D721Med (cell line): ENCODE measurements at places on chromosomes 1 and 21.

- DNase-seq, result no peak
Observed at GRCh38 chr1:14667651-14667984, 69.1 kb downstream of the KAZN start.

GRCh38 chr1:188660572-188660971 is 1817.1 kb downstream of the BRINP3 start:
- DNase-seq, result no peak

DNA sequence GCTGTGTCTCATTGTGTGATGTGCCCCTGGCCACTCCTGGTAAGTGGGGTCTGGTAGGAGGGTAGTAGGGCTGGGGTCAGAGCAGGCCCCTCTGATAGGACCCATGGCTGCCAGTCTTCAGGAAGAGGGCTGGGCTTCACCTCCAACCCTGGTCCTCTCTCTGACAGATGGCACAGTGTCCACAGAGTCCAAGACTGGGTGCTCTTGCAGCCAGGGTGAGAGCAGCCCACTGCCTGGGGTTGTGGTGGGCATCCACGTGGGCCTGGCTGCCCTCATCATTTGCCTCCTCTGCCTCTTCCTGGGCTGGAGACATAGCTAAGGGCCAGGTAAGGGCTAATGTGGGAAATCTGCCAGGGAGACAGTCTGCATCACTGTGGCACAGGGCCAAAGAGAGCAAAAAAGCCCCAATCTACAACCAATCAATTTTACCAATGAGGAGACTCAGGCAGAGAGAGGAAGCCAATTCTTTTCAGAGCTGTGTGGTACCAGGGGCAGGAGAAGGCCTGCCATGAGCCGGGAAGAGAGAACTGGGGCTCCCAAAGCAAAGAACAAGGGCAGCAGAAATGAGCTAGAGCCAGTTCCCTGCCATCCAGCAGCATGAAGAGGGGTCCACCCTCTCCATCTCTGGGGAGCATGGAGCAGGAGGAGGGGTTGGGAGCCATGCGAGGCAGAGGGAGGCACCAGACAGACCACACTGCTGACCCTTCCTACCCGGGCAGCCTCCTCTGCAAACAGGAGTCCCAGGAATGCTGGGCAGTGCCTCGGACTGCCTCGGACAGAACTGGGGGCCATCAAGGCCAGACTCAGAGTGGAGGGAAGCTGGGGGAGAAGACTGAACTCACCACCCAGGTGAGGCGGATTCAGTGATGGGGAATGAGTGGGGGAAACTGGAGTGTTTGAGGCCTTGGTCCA is 26.8 kb downstream of the SLC27A3 start:
- DNase-seq, result no peak

DNA sequence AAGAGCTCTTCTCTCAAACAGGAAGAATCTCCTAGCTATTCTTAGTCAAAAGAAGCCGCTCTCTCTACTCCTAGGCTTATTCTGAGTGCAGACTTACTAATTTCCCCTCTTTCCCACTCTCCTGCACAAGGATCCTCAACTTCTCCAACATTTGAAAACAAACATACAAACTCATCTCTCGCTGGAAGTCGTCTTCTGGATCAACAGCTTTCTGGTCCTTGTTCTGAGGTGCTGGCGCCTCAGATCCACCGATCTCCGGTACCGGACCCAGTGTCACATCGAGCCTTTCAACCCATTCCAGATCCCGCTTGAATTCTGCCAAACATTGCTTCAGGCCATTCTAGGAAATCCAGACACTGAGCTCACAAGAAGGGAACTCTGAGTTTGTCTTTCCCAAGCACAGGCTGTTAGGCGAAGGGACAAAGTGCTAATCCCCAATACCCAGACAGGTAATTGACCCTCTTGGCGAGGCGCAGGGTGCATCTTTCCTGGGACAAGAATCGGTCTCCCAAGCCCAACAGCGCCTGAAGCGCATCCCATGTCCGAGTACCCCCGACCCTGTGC is 696 bp downstream of the EBNA1BP2 start:
- no peak for DNase-seq

DNA sequence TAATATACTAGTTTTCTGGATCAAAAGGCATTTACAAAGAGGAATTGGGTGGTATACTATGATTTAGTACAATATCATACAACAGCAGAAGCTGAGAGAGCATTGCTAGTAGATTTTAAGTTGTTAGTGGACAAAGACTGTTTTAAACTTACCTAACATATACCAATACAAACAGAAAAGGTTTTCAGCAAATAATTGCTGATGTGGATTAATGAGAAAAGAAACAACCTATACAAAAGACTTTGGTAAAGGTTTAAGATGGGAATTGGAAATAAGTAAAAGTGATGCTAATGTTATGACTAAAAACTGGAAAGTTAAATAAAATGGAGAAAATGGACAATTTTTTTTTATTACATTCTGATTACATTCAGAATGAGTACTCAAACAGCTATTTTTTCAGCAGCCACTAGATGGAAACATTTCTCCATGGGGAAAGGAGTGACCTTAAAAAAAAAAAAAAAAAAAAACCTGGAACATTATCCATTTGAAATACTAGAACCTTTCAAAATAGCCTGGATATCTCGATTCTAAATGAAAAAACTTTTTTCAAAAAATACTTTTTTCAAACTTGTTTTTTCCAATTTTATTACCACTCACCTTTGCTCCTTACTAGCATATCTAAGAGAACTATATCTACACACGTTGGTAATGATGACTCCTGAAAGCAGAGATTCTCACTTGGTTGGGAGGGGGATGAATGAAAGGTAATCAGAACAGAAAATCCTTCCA is 55.4 kb downstream of the EPRS1 start:
- DNase-seq, result no peak

- DNase-seq, result peak; percentile 33
Observed at GRCh38 chr1:228226956-228227791, 19.3 kb downstream of the OBSCN start.

DNA sequence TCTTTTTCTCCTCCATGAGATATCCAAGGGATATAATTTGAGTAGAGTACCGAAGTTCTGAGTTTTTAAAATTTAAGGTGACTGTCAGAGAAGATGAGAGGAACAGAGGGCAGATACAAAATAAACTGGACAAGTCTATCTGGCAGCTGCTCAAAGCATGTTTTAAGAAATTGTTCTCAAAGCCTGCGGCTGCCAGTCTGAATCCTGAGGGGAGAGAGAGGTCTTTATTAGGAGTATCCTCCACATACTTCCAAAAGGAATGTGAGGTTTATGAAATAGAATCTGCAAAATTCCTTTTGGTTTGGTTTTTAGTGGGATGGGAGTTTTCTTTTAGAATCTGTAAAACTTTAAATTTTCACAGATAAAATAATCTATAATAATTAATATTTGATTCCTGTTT is 41.3 kb downstream of the TTC13 start:
- no peak for DNase-seq

DNA sequence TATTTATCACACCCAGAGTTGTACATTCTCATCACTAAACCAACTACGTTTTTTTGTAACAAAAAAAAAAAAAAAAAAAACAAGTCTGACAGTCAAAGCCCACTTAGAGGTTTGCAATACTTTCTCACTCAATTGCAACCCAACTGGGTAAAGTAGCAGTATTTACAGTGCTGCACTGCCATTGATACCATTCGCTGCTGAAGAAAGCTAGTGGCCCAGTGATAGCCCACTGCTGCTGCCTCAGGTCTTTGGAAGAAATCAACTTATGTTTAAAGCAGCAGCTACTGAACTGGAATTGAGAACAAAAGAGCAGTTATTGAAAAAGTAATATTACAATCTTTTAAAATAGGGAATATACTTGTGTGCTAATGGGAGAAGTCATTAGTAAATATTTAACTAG is 2.7 kb downstream of the HNRNPU start:
- DNase-seq, result no peak

DNA sequence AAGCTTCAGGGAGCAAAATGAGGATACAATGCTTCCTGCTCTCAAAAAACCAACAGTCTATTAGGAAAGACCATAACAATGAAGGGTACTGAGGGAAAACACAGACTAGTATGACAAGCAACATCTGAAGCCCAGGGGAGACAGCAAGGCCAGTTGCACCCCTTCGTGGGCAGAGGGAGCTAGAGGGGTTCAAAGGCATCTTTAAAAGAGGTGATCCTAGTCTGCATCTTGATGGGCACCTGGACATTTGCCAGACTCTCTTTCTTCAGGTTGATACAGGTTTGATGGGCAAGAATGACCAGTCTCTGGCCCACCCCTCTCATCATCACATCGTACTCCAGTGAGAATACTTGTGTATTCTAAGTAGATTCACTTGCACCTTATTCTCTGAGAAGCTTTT is 177.7 kb downstream of the VAV3 start:
- DNase-seq, result no peak

- no peak for DNase-seq
Observed at GRCh38 chr1:159917533-159918351, 7.6 kb downstream of the TAGLN2 start.

- no peak for DNase-seq
Observed at GRCh38 chr1:52970149-52970548, 43.1 kb downstream of the SCP2 start.

GRCh38 chr1:66712839-66713238 is 39.4 kb upstream of the DYNLT5 start:
- DNase-seq, result no peak

- DNase-seq, result no peak
Observed at GRCh38 chr1:157269656-157270375, 131.6 kb upstream of the ETV3 start.

- DNase-seq, result no peak
Observed at GRCh38 chr1:225651376-225651871, 1.5 kb downstream of the ENAH start.

- DNase-seq, result no peak
Observed at GRCh38 chr1:53585129-53585528, 125.9 kb downstream of the DMRTB1 start.

DNA sequence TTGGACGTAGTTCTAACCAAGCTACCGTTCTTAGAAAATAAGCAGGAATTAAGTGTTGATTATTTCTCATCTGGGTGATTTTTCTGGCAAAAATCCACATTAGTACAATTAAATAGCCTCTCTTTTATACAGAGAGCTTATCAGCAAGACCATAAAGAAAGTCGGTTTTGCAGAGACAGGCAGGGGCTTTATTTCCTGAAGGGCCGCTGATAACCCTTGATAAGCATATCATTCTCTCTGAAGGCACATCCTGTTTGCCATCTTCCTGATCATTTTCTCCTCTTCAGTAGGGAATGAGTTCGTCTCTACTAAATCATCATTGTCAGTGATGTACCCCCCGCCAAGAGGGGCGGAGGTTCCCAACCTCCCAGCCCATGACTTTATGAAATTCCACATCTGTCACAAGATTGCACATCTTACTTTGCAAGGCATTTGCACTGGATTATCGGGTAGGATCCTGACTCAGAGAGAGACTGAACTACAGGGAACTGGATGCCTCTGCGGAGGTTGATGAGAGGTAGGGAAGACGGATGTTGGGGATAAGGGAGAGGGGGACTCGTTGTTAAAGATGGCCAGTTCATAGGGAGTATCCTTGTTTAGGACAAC is 115.7 kb downstream of the KCNJ6 start:
- DNase-seq, result no peak

GRCh38 chr1:116107371-116107770 is 3.8 kb upstream of the MAB21L3 start:
- DNase-seq, result no peak

DNA sequence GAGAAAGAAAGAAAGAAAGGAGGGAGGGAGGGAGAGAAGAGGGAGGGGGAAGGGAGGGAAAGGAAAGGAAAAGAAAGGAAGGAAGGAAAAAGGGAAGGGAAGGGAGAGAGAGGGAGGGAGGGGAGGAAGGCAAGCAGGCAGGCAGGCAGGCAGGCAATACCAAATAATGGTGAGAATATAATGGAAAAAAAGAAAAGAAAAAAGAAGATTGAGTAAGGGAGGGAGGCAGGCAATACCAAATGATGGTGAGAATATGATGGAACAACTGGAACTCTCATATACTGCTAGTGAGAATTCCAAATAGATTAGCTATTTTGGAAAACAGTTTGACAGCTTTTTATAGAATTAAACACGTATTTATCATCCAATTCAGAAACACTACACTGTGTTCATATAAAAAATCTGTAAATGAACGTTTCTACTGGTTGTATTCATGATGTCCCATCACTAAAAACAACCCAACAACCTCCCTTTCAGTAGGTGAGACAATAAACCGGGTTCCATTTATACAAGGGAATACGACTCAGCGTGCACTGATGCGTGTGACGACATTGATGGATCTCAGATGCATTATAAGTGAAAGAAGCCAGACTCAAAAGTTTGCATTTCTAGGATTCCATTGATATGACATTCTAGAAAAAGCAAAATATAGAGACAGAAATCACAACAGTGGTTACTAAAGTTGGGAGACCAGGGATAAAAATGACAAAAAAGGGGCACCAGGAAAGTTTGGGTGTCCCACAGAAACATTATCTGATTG is 226.4 kb downstream of the DSCAM start:
- no peak for DNase-seq

GRCh38 chr1:15433471-15433870 is 4.8 kb upstream of the CTRC start:
- no peak for DNase-seq

DNA sequence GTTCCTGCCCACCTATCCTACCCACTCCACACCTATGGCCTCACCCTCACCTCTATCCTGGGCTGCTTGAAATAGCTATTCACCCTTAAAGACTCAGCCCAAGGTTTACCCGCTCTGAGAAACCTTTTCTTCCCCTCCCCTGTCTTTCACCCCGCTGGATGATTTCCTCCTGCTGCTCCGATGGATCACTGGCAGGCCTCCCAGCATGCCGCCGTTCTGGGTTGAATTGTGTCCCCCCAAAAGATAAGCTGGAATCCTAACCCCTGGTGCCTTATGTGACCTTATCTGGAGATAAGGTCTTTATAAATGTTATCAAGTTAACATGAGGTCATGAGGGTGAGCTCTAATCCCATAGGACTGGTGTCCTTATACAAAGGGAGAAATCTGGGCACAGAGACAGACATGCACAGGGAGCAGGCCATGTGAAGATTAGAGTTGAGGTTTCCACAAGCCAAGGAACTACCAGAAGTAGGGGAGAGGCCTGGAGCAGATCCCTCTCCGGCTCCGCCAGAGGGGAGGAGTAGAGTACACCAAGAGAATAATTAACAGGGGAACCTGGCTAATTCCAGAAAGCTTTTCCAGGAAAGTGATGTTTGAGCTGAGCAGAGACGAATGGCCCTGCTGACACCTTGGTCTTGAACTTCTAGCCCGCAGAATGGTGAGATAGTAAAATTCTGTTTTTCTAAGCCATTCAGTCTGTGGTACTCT is 110.0 kb upstream of the SERBP1 start:
- DNase-seq, result no peak

DNA sequence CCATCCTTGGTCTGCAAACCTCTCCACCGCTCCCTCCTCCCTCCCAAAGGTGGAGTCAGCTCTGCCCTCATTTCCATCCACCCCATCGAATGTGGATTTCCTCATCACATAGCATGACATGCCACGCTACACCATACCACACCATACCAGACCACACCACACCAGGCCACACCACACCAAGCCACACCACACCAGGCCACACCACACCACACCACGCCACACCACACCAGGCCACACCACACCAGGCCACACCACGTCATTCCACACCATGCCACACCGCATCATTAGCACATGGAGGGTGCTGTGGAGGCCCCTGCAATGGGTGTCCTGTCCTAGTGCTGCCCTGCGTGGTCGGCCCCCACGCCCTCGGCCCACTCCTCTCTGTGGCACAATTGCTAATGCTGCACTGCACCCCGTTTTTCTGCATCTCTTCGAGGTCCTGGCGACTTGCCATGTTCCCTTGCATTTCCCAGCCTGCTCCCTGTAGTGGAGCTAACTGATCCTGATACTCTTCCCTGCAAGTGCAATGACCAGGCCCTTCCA is 11.3 kb downstream of the DFFB start:
- no peak for DNase-seq
